Spinal cord (tissue), 10 donors: ENCODE measurements at places on chromosomes 16 and 17.

- H3K4me3 ChIP-seq, result no peak overlapping the region
- DNase-seq, result no peak
- H3K27me3 ChIP-seq, result no peaks in the 10 kb centered on the region
- no peaks in the 10 kb centered on the region for H3K36me3 ChIP-seq
- no peaks in the 10 kb centered on the region for H3K4me1 ChIP-seq
- H3K27ac ChIP-seq, result no peak overlapping the region
Observed at GRCh38 chr16:82137822-82138167, 32.2 kb downstream of the MPHOSPH6 start.

- no peak overlapping the region for H3K4me3 ChIP-seq
- H3K27ac ChIP-seq, result peak overlapping the region; percentile 53
- DNase-seq, result peak; percentile 75
- H3K36me3 ChIP-seq, result peaks cover 1% of the 10 kb centered on the region
Observed at GRCh38 chr17:15257258-15257788, 7.8 kb downstream of the PMP22 start.

DNA sequence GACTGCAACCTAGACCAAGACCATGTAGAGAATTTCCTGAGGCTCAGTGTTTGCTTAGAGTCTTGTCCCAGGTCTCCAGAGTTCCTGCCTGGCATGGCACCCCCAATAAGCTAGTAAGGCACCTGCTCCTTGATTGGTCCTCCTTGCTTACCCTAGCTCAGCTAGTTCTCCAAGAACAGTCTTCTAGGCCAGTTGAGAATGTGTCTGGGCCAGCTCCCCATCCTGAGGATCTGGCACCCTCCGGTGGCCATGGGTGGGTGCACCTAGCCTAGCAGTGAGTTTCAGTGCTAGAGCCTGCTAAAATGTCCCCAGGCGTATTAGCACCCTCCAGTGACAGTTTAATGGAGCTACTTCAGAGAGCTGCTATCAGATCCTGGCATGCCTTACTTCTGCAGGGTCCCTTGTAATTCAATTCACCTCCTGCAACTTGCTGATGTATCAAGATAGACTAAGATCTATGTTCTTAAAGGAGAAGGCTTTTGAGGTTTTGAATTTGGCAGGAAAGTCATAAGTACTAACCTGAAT is 44.4 kb upstream of the MED13 start:
- H3K27ac ChIP-seq, result no peak overlapping the region
- no peaks in the 10 kb centered on the region for H3K27me3 ChIP-seq
- no peak for DNase-seq
- no peak overlapping the region for H3K4me3 ChIP-seq
- H3K4me1 ChIP-seq, result no peaks in the 10 kb centered on the region

DNA sequence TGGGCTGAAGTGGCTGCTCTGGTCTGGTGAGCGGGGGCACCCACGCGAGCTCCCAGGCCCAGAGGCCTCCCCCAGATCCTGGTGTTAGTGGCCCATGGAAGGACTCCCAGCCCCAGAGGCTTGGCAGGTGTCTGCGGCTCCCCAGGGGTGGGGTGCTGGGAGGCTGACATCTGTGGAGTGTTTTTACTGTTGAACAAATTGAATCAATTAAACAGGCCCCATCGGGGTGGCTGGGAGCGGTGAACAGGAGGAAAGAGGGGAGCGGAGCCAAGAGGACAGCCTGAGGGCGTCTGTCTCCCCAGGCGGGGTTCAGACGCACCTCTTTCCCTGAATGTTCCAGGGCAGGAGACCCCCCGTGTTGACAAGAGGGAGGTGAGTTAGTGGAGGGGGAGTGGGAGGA is 29.9 kb downstream of the ACTG1 start:
- H3K4me3 ChIP-seq, result no peak overlapping the region
- peaks cover 5% of the 10 kb centered on the region for H3K27me3 ChIP-seq
- H3K4me1 ChIP-seq, result peaks cover 63% of the 10 kb centered on the region
- no peak overlapping the region for H3K27ac ChIP-seq
- no peak for DNase-seq
